ENCODE measurements at places on chromosomes 4 and X.

GRCh38 chrX:44247468-44247867 is 96.0 kb downstream of the EFHC2 start:
- DNase-seq: no peak

DNA sequence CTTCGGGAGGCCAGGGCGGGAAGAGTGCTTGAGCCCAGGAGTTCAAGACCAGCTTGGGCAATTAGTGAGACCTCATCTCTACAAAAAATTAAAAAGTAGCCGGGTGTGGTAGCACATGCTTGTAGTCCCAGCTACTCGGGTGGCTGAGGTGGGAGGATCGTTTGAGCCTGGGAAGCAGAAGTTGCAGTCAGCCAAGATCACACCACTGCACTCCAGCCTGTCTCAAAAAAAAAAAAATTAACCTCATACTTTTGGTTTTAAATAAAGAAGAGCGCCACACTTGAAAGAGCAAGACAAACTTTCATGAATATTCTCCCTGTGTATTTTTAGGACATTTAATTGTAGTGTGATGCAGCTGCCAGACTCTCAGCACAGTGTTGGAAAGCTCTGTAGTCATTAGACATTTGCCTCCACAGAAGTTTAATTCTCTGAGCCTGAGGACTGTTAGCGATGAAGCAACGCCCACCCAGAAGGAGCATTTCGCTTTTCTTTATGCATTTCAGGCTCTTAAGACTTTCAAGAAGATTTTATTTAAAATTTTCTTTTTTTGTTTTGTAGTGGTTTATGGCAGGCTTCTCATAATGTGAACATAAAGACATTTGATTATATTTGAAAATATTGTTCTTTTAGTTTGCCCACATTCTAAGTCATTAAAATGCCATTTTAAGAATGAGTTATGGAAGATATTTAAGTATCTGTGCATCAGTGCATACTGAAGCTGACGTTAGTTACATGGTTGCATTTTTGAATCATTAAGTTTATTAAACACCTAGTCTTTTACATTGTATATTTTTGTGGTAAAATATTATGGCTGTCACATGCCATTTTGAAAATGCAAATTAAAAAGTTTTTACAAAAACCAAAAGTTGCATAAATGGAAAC is 45.8 kb downstream of the DCLK2 start:
- no peak for DNase-seq

DNA sequence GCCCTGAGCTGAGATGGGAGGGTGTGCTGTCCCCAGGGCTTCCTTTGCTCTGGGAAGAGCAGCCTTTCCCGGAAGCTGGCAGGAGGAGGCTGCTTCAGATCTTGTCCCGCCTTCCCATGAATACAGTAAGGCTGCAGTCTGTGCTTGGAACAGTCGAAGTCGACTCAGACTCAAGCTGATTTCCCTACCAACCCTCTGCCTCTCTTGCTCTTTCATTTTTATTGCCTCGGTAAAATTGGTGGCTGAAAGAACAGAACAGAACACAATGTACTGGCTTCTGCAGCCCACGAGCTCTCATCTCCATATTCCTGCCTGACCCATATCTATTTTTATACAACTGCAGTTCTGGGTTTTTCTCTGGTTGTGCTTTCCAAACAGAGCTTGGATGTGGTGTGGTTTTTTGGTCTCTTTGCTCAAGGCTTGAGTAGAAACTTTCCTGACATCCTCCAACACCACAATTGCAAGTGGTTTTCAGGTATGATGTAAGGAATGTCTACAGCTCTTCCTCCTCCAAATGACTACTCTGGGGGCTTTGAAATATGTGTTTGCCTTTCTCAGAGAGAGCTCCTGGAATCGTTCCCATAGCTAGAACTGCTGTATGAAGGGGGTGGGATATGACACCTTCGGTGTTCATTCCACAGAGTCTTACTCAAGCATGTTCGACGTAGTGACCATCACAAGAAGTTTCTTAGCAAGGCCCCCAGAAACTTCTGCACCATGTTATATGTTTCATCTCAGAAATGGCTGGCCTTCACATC is 61.3 kb downstream of the ENPP6 start:
- no peak for DNase-seq

DNA sequence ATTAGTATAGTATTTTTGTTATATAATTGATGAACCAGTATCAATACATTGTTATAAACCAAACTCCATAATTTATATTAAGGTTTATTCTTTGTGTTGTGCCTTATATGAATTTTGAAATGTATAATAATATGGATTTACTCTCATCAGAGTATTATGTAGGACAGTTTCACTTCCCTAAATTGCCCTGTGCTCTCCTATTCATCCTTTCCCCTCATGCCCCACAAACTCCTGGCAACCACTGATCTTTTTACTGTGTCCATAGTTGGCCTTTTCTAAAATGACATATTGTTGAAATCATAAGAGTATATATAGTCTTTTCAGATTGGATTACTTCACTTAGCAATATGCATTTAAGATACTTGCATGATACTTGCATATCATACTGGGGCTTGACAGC is 958.1 kb upstream of the GRID2 start:
- no peak for DNase-seq

GRCh38 chr4:58163156-58163555 is 1053.0 kb upstream of the IGFBP7 start:
- no peak for DNase-seq

- DNase-seq: no peak
Observed at GRCh38 chr4:56468097-56468422, 643 bp downstream of the SRP72 start.

DNA sequence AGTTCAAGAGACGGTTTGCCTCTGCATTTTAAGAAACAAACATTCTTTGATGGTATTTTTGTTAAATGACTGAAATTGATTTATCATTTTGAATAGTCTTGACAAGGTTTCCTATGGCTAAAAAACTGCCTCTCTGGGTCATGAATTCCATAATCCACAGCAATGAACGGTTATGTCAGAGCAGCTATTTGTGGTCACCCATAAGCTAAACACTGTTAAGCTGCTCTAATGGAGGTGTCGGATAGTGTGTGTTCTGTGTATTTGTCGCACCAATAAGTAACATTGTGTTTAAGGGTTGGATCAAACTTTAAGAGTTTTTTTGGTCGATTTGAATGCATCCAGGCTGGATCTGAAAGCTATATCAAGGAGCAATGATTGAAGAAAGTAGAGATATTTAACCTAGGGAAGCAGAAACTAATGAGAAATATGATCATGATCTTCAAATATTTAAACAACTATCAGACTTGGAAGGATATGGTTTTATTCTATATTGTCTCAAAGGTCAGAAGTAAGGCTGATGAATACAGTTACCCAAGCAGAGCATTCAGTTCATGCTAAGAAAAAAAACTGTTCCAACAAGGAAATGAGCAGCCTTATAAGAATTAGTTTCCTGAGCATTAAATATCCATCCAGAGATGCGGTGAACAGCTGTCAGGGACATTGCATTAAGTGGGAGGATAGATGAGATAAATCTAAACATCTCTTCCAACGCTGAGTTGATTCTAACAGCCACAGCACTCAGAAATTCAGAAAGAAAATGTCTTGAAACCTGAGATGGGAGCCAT is 232.3 kb upstream of the RPS6KA3 start:
- DNase-seq: no peak

DNA sequence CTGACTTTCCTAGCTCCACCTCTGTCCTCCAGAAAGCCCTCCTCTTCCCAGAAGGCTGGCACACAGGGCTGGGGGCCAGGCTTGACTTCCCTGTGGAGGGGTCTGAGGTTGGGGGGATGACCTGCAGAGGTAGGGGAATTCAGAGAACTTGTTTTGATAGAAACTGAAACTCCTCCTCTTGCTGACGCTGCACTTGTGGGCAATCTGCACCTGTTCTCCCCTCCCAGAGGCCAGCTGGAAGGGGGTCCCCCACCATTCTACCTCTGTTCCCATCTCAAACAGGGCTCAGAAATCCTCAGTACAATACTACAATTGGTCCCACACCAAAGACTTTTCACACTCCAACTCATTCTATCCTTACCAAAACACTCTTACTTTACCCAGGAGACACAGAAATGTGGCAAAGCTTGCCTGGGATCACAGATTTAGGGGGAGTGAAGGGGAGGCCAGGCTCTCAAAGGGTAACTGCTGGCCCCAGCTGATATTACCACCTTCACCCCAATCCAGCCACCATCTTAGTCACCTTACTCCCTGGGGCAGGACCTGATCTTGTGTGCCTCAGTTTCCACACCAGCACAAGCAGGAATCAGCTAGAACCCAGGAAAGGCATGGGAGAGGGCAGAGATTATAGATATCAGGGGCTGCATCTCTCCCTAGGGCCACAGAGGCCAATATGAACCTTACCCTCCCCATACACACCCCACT is 18.5 kb downstream of the OTUD5 start:
- no peak for DNase-seq
